ENCODE measurements at places on chromosomes 1 and 21.

GRCh38 chr1:179761296-179761695, 18.2 kb downstream of the FAM163A start:
- DNase-seq, result no peak

GRCh38 chr1:7253988-7254587, 468.8 kb downstream of the CAMTA1 start:
- DNase-seq, result no peak

DNA sequence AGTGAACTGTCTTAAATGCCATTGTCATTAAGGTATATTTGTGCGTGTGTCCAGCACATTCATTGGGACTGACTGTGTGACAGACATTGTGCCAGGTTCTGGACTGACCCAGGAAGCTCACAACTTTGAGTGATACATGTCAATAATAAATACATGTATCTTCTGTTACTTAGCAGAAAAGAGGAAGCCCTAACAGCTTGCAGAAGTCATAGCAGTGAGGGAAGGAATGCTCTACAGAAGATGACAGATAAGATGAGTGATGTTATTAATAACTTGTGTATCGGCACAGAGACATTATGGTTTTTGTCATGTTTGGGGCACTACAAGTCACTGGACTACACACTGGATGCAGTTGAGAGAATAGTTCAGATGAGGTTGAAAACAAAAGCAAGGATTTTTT, 1.2 kb upstream of the SRSF11 start:
- DNase-seq, result no peak

GRCh38 chr21:42931560-42932235, 6.3 kb upstream of the ERVH48-1 start:
- no peak for DNase-seq

GRCh38 chr1:151581451-151581850, 30.4 kb upstream of the SNX27 start:
- no peak for DNase-seq

DNA sequence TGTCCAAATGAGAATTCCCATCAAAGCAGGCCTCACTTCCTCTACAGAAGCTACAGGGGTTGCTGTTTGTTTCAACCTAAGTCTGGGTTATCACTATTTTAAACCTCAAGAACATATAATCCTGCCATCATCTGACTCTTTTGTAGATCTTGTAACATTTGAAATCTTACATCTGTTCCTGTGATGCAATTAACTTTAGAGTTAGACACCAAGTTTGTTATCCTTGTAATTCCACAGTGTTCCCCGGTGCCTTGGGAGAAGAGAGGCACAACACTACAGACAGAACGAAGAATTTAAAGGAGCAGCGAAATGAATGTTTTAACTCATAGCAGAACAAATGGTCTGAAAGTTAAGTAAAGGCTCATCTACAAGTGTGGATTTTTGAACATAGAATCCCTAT, 116.1 kb downstream of the UCHL5 start:
- no peak for DNase-seq

DNA sequence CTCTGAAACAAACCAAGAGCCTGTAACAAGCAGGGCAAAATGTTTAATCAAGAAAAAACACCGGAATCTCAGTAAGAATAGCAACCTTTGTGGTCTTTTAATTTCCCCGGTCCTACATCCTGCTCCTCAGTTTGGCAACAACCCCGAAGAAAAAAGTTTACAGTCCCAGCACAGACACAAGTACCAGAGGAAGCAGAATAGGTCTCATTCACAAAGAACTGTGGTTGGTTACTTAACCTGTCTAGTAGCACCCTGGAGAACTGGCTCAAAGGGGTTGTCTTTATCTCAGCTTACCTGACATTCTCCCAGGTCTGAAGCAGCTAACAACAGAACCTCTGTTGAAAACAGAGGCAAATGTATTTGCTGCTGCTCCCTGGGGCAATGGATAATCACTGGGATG, 399.3 kb downstream of the AJAP1 start:
- no peak for DNase-seq

DNA sequence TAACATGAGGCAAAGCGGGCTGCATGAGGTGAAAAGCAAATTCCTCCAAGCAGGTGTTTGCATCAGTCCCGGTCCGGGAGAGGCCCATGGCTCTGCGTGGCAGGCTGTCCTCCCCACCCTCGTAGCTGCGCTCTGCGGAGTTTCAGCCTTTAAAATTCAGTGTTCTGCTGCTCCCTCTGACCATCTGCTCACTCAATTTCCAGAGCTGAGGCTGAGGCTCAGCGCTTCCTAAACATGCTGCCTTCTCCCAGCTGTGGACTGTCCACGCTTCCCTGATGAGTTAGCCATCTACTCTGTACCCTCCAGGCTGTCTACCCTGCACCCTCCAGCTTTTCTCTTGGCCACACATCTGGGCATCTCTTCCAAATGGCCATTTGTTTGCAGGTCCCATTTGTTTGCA, 87.7 kb downstream of the KCNJ6 start:
- DNase-seq, result no peak

DNA sequence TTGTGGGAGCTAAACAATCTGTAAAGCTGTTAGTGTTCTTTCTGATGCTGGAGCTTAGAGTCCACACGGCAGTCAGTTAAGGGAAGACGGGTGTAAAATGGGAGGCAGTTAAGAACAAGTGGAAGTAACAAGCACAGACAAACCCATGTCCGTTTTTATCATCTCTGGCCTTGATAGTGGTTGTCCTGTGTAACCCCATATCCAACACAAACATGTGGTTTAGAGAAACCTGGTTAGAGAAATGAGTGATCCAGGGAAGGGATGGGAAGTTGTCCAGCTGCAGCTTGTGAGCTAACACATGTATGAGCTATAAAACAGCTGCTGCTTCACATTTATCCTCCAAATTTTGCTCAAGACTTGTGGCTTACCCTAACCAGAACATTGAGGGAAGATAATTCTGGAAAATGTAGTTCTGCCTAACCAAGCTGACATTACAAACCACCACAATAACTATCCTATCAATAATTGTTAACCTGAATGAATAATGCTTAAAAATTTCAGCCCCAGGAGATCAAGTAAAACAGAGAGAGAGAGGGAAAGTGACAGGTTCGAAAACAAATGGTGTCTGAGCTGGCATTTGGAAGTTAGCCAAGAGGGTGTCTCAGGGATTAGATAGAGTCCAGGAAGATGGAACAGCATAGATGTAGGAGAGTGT, 10.6 kb upstream of the C1orf162 start:
- no peak for DNase-seq

- DNase-seq, result no peak
These were observed 53.1 kb upstream of the ATF3 start for GRCh38 chr1:212555426-212555825.

DNA sequence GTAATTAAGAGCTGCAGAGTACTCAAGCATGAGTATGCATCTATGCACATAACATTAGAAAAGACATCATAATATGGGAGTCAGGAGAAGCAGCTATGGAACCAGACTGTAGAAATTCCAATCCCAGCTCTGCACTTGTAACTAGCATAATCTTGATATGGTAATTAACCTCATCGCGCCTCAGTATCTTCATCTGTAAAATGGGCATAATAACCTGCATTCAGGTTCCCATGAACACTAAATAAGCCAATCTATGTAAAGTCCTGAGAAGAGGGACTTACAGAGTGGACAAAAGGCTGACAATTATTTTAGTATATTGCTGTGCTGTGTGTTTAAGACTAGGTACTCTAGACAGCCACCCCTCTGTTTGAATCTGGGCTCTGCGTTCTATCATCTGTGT, 318.9 kb upstream of the USP25 start:
- no peak for DNase-seq

- DNase-seq, result peak; percentile 11
These were observed 6.1 kb downstream of the SNAP47 start for GRCh38 chr1:227741166-227741870.

DNA sequence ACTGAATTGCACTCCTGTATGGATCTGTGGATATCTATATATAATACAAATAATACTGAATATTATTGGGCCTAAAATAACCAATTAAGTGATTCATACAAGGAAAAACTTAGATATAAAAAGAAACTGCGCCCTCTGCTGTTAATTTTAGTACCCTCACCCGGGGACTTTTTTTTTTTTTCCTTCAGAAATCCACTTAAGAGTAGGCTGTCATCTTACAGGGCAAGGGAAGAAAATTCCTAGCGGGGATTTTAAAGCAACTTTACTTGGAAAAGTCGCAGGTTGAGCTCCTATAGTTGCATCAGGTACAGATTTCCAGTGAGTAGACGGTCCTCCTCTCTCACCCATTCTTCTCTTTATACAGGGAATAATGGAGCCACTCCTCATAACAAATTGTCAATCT, 1.3 kb downstream of the NTNG1 start:
- DNase-seq, result no peak

DNA sequence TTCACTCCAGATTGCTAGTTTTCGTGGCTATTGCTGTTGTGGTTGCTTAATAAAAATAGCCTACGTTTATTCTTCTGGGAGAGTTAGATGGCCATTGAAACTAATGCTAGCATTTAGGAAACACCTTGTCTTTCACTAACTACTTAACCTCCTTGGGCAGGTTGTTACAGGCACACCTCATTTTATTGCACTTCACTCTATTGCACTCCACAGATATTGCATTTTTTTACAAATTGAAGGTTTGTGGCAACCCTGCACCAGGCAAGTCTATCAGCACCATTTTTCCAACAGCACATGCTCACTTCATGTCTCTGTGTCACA, 11.3 kb upstream of the MARK1 start:
- DNase-seq, result no peak

- no peak for DNase-seq
These were observed 458.0 kb upstream of the DEPDC1 start for GRCh38 chr1:68954841-68955240.

GRCh38 chr1:65407877-65408276, 12.6 kb upstream of the LEPR start:
- no peak for DNase-seq

DNA sequence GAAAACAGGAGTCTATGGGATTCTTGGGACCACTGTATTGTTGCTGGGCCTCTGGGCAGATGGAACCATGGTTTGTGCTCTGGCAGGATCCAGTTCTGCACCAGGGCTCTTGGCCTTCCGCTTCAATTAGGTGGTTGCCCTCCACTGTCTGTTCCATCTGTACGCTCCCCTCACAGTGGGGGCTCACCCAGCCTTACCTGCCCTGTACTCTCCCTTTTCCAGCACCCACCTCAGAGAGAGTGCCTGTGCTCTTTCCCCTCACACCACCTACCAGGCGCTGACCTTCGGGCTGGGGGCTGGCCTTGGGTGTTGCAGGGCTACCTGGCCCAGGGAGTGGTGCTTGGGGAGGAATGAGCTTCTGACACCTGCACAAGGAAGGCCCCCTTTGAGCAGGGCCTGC, 7.5 kb downstream of the PKNOX1 start:
- no peak for DNase-seq

- DNase-seq, result no peak
These were observed 63.7 kb downstream of the ST6GALNAC3 start for GRCh38 chr1:76138217-76138616.

- DNase-seq, result no peak
These were observed 11.0 kb upstream of the TIPRL start for GRCh38 chr1:168167806-168168205.

- DNase-seq, result peak; percentile 50
These were observed 23.8 kb downstream of the SEC16B start for GRCh38 chr1:177945943-177946650.

GRCh38 chr1:212285685-212286555, 710 bp downstream of the PPP2R5A start:
- DNase-seq, result no peak

GRCh38 chr1:26278303-26278702, 1.6 kb upstream of the SH3BGRL3 start:
- no peak for DNase-seq

GRCh38 chr1:16900751-16901150, 5.0 kb downstream of the RNU1-2 start:
- DNase-seq, result no peak

DNA sequence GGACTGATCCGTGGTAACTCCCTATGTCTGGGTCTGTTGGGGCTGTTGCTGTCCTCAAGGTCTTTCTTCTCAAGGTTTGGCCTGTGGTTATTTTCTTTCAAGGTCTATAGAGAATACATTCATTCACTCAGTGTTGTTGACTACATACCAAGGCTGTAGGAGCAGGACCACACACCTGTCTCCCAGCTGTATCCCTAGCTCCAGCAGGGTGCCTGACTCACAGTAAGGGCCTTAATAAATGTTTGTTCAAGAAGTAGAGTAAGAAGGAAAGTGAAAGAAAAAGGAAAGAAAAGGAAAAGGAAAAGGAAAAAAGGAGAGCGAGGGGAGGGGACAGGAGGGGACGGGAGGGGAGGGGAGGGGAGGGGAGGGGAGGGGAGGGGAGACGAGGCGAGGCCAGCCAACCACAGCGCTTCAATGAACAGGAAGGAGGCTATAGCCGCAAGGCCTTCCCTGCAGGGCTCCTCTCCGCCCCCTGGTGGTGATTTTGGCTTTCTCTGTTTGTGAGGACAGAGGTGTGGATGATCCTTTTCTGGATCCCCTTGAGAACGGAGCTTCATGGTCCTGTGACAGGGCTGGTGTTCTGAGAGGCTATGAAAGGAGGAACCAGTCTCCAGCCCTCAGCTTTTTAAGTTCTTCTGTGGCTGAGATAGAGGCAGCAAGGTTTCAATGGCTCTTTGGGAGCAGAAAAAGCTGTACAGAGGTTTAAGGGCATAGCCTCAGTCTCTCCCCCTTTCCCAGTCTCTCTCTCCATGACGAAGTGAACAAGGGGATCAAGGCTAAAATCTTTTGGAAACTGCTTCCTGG, 30.6 kb upstream of the LCE5A start:
- DNase-seq, result no peak

GRCh38 chr1:43069461-43070050, 102.5 kb downstream of the EBNA1BP2 start:
- DNase-seq, result no peak

DNA sequence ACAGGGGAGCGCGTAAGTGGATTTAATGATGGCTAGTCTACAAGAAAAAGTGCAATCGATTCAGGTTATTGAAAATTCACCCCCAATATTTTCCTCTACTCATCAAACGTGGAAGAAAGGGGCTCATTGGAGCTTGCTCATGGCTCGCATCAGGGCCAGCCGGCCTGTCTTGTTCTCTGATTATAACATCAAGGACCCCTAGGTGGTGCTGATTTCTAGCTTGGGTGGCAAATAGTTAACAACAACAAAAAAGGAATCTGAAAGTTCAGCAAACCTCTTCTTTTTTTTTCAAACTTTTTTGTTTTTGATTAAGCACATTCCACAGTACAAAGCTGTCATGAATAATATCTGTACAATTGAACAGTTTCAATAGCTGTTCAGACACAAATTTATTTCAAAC, 35.8 kb upstream of the SOD1 start:
- DNase-seq, result no peak

DNA sequence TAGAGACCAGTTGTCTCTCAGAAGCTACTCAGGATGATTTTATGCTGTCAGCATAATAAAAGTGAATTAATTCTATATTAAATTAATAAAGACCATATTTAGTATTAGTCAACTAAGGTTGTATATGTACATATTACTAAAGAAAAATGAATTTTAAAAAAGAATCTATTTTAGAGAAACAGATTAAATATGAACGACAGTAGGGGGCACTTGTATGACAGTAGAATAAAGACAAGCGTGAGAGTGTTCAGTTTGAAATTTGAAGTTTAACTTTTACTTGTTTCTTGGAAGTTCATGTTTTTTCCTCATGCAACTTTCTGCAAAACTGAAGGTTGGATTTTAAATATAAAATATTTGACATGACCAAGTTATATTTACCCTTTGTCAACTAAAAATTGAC, 67.9 kb upstream of the MACF1 start:
- DNase-seq, result no peak
